ENCODE measurements at places on chromosomes 13 and 19.

GRCh38 chr19:12453495-12453894, 12.7 kb upstream of the ZNF443 start:
- DNase-seq = no peak

DNA sequence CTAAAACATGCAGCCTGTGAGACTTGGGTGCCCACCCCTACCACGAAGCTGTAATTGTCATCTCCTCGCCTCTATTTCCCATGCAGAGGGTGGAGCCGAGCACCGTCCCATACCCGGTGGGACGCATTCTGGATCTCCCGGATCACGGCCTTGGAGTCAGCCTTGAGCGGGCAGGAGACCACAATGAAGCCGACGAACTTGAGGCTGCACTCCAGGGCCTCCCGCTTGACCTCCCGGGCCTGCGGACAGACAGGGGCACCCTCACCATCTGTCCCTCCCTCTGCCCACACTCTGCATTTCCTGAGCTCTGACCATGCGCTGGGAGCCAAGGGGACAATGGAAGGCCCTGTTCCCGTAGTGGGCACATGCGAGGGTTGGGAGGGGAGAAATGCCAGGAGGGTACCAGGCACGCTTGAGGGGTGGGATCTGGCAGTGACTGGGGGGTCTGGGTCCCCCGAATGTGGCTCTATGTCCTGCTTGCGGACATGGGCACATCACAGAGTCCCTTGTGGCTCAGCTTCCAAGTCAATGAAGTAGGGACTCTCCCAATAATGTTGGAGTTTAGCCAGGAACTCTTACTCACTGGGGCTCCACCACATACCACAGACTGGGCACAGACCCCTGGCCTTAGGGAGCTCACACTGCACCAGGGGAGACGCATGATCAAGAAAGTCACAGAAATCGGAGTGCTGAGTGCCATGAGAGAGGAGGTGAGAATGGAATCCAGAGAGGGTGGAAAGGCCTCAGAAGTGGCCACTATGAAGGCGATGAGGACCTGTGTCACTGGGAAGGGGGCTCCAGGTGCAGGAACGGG, 9.2 kb upstream of the GMIP start:
- DNase-seq = no peak

GRCh38 chr19:13748169-13748828, 16.0 kb upstream of the MRI1 start:
- DNase-seq = peak; percentile 31

DNA sequence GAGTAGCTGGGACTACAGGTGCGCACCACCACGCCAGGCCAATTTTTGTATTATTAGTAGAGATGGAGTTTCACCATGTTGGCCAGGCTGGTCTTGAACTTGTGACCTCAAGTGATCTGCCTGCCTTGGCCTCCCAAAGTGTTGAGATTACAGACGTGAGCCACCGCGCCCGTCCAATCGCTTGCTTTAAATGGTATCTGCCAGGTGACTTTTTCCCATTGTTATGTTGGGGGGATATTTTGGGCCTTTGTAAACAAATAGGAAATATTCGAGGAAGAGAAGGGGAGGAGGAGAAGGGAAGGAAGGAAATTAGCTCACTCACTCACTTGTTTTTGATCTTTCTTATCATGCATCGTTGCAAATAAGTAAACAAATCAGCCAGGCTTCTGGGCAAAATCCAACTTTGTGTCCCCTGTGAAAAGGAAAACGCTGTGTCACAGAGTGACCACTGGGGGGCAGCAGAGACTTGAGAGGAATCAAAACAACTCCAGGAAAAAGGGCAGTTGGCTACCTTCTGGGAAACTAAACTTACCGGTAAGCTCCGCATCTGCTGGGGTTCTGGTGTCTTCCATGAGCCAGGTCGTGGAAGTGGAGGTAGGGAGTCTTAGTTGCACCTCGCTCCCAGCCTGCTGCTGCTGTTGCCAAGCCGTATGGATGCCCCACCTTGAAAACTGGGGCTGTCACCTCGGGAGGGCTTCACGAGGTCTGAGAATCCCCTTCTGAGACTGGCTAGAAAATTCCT, 9.3 kb upstream of the RANBP3 start:
- DNase-seq = peak; percentile 83

DNA sequence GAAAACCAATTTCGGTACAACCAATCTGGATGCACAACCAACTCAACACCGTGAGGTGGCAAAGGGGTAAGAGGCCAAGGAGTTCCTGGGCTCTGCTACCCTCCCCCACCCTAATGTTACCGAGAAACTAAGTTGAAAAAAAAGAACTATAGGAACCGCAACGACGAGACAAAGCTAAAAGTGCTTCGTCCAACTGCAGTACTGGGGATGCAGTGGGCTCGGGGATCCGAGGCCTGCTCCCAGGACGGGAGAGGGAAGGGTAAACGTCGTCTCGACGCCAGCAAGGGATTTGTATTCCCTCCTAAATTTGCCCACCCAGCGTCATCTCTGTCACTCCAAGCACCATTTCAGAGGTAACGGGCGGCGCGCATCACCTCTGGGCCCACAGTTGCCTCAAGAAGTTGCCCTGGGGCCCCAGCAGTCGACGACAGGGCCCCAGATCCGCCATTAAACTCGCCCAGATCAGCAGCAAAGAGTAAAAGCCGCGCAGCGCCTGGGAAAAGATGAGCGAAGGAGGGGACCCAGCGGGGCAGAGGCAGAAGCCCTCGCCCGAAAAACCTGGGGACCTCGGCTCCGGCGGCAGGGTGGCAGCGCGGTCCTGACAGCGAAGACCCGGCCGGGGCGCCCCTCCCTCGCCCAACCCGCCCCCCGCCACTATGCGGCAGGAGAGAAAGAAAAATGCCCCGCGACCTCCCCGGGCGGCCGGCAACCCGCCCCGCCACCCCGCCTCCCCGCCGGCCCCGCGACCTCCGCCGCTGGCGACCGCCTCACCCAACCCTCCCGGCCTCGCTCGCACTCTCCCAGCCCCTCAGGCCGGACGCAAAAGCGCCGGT, 752 bp downstream of the ZMYM5 start:
- DNase-seq = peak; percentile 62

DNA sequence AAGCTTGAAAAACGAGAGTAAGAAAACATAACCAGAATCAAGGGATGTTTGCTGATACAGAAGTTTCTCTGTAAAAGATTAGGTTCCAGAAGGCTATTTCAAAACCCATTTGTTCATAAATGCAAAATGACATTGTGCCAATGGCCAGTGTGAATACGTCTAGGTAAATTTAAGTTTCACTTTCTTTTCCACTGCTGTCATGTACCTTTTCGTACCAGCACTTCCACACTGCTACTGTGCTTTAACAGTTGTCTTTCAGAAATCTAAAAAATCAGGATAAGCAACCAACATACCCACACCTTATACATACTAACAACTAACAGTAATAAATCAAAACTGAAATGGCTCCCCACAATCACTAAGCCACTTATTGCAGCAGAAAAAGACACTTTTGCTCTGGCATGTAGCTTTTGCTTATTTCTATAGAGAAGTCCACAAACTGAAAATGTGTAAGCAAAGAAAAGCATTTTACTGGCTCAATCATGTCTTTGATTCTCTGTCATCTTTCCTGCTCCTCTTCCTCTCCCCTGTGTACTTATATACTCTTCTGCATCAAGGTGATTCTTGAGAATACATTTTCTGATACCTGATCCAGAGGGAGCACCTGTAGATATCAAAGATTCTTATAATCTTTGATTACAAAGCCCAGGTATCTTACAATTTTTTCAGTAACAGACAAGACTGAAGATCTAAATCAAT, 34.3 kb downstream of the ELF1 start:
- DNase-seq = no peak

DNA sequence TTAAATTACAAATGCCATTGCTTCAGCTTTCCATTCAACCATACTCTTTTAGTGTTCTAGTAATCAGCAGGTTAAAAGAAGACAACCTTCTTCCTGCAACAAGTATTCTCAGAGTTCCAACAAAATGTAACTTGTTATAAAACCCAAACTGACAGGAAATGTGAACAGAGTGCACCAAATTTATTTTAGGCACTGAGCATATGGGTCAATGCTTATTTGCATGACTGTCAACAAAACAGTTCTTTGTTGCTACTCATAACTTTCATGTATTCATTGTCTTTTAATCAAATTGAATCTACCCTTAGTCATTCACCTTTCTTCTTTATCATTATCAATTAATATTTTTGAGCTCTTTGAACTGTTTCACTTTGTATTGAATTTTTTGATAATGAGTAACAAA, 554.1 kb downstream of the DACH1 start:
- DNase-seq = no peak

DNA sequence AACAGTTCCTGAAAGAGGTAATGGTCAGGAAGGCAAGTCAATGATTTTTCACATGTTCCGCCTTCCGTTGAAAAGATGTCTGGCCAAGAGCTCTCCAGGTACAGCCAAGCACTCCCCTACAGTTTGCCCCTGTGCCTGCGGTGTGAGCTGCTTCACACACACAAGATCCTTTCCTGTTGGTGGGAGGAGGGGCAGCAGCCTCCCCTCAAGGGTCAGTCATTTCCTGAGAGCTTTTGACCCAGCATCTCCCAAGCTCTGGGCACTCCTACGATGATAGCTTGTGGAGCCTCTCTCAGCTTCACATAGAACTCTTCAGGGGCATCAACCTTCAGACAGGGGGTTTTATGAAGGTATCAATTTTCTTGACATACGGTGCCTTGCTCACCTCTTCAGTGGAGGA, 86.9 kb downstream of the DOCK9 start:
- DNase-seq = no peak
